Cerebellar nuclear complex (tissue), 1 donor: ENCODE measurements at places on chromosomes 3 and 15.

- DNase-seq = no peak
Observed at GRCh38 chr3:111415018-111415417, 127.0 kb upstream of the CD96 start.

DNA sequence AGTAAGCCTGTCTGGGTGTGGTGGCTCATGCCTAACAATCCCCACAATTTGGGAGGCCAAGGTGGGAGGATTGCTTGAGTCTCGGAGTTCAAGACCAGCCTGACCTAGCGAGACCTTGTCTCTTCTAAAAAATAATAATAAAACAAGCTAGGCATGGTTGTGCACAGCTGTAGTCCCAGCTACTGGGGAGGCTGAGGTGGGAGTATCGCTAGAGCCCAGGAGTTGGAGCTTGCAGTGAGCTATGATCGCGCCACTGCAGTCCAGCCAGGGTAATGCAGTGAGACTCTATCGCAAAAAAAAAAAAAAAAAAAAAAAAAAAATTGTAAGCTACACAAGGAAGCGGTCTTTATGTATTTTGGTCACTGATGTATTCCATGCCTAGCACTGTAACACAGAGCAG is 242.4 kb upstream of the WNT5A start:
- DNase-seq = no peak

- no peak for DNase-seq
Observed at GRCh38 chr15:66515901-66516322, 10.8 kb downstream of the ZWILCH start.

- DNase-seq = no peak
Observed at GRCh38 chr15:29433050-29433318, 163.4 kb upstream of the NSMCE3 start.

GRCh38 chr3:125045194-125045593 is 10.6 kb downstream of the HEG1 start:
- DNase-seq = no peak

DNA sequence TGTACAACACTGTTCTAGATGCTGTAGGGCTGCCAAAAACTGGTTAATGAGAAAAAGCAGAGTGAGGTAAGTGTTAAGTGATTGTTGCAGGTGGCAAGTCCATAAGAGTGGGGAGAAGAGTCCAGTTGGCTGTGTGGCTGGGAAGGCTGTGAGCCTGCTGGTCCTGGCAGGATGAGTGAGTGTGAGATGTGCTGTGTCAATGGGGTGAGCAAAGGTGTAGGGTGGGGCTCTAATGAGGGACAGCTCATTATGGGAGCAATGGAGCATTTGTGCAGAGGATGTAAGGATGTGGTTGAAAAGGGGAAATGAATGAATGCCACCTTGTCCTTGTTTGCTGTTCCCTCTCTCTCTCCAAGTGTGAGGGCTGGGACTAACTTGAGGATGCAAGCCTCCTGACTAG is 145.3 kb upstream of the ROPN1 start:
- DNase-seq = no peak

GRCh38 chr3:13690636-13691035 is 141.7 kb downstream of the FBLN2 start:
- DNase-seq = no peak

DNA sequence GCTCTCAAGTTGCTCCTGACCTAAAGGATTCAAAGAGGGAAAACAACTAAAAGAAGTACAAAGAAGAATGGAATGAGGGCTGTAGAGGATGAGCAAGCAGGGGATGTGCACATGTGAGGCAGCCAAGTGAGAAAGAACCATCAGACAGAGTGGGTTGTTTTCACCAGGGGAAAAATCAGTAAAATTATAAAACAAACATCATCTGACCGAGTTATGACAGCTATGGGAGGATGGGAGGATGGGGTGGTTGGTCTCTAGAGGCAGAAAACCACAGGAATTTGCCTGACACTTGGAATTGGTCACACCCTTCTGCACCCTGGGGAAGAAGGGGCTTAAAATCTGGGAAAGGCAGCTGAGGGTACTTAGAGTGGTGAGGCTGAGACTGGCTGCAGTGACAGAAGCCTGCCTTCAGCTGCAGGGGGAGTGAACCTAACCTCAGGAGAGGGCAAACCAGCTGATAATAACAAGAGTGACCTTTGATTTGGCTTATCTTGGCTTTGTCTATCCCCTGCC is 10.1 kb downstream of the ARHGAP31 start:
- no peak for DNase-seq

GRCh38 chr3:129654131-129654530 is 47.7 kb upstream of the PLXND1 start:
- no peak for DNase-seq

- DNase-seq = no peak
Observed at GRCh38 chr3:146138902-146139301, 22.1 kb downstream of the PLOD2 start.

GRCh38 chr3:121574449-121574848 is 6.7 kb downstream of the ARGFX start:
- no peak for DNase-seq

DNA sequence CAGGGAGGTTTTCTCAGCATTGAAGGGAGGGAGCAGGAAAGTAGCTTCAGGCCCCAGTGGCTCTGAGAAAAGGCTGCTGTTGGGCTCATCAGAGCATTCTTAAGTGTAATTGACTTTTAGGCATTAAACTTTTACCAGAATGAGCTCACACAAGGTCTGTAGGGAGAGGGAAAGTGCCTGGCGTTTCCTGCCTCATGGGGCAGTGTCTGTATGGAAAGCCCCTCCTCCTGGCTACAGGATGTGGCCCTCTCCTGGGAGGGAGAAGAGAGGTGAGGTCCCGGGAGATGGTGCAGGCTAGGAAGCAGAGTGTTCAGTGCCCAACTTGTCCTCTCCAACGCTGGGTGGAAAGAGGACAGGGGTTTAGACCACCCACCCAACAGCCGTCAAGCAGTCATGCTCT is 21.3 kb upstream of the SCN10A start:
- no peak for DNase-seq

DNA sequence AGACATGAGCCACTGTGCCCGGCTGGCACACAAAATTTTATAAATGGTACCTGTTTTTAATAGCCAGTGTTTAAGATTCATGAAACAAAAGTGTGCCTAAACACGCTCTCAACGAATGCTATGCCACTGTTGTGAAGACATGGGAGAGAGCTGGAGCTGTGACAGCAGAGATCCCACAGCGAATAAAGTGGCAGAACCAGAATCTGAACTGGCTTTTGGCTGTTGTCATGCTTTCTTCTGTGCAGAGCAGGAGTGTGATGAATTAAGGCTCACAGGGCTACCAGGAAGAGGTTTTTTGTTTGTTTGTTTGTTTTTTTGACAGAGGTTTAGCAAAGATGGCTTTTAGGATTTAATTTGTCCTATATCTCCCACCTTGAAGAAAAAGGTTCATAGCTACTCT is 14.5 kb downstream of the PTPRG start:
- DNase-seq = no peak

DNA sequence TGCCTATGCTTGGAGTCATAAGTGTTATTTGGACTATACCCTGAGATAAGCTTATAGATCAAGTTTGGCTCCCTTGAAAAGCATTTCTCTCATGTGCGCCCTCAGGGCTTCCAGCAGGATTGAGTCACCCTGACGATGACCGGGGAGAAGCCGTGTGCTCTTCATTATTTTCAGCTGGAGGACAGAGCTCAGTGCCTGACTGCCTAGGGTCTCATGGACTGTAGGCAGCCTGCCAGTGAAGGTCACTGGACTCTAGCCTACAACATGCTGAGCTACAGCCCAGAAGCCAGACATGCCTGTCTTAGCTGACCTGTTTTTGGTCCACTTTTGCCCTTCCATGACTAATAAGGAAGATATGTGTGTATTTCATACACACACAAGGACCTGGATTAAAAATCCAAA is 31.6 kb upstream of the NUDT16 start:
- DNase-seq = no peak

GRCh38 chr15:90301707-90302300 is 36.3 kb downstream of the NGRN start:
- no peak for DNase-seq

DNA sequence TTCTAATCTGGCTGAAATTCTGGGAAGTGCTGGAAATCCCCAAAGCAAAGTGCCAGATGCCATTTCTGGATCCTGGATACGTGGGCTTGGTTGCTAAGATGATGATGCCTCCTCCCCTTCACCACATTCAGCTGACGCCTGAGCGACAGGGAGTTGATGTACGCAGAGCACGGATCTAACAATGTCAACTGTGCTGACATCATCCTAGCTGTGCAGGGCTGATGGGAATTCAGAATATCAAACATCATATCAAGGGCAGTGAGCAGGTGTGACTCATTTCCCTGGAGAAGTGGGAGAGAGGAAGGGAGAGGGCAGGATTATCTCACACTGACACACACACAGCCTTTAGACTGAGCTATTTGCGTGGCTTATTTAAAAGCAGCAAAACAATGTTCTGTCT is 92.6 kb upstream of the ZBTB20 start:
- no peak for DNase-seq

- no peak for DNase-seq
Observed at GRCh38 chr15:35117543-35118265, 32.6 kb upstream of the NANOGP8 start.

GRCh38 chr3:161745741-161746140 is 249.1 kb downstream of the OTOL1 start:
- DNase-seq = no peak

DNA sequence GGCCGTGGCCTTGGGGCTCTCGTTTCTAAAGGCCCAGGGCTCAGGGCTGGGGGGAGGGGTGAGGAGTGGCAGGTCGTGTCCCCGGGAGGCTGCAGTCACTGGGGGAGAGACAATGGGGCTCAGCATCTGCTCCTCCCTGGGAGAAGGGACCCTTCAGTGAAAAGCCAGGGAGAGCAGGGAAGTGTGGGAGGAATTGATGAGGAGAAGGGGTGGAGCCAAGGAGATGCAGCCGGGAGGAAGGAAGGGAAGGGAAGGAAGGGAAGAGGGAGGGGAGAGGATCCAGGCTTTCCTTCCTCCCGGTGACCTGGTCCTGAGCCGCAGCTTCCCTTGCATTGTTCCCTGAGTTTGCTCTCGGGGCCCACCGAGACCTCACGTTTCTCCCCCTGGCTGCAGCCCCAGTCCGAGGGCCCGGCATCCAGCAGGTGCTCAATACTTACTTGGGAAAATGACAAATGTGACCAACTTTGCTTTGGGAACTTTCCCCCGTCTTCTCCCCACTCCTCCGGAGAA is 1.4 kb upstream of the ZNF710 start:
- DNase-seq = no peak

- DNase-seq = no peak
Observed at GRCh38 chr15:52496776-52497470, 31.8 kb downstream of the MYO5A start.

GRCh38 chr15:23467110-23467600 is 20.1 kb upstream of the GOLGA6L2 start:
- no peak for DNase-seq

GRCh38 chr15:37891766-37892368 is 42.6 kb upstream of the TMCO5A start:
- DNase-seq = no peak

DNA sequence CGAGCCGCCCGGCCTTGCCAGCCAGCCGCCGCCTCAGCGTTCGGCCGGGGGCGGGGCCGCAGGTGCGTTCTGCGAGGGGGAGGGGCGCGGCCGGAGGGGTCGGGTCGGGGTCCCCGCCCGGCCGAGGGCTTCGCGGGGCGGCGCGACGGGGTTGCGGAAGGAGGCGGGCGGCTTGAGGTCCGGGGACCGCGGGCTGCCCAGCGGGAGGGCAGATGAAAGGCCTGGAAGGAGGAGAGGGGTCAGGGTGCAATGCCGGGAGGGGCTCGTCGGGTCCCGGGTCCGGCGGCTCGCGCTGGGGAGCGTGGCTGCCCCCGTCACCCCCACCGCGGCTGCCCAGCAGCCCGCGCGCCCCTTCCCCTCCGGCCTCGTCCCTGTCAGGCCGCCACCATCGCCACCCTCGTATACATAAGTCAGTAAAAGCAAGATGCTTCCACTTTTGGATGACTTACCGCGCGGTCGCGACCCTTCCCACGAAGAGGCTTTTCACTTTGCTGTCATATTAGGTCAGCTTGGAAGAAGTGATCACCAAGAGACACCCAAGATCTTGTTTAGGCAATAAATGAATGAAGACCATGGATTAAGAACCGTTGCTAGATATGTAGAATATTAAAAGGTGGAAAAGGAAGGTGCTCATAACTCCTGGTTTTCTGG is 620 bp upstream of the ANP32A start:
- DNase-seq = no peak

- DNase-seq = no peak
Observed at GRCh38 chr15:98958918-98959639, 48.5 kb downstream of the PGPEP1L start.

DNA sequence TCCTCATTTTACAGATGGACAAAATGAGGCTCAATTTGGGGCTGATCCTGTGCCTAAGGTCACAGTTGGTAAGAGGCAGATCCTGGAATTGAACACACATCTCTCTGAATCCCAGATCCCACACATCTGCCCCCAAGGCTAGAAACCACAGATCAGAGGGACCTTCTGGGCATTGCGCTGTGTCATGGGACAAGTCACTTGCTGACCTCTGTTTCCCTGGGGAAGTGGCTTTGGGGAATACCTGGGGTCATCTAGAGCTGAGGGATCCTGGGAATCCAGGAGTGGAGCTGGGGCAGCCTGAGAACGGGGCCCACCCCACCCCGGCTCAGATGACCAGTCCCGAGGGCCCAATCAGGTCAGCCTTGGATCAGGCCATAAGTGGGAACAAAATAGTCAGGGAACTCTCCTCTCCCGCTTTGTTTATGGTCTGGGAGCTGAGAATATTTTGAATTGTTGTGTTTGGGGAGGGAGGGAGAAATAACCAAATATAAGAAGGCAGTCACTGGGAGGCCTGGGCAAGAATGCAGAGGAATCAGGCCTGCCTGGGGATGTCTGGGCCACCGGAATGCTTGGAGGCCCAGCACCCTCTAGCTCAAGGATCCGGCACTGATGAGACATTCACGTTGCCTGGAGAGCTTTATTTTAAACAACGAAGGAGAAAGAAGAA is 8.8 kb upstream of the SLC6A6 start:
- DNase-seq = no peak

GRCh38 chr3:171088964-171089754 is 62.6 kb upstream of the SLC2A2 start:
- no peak for DNase-seq

DNA sequence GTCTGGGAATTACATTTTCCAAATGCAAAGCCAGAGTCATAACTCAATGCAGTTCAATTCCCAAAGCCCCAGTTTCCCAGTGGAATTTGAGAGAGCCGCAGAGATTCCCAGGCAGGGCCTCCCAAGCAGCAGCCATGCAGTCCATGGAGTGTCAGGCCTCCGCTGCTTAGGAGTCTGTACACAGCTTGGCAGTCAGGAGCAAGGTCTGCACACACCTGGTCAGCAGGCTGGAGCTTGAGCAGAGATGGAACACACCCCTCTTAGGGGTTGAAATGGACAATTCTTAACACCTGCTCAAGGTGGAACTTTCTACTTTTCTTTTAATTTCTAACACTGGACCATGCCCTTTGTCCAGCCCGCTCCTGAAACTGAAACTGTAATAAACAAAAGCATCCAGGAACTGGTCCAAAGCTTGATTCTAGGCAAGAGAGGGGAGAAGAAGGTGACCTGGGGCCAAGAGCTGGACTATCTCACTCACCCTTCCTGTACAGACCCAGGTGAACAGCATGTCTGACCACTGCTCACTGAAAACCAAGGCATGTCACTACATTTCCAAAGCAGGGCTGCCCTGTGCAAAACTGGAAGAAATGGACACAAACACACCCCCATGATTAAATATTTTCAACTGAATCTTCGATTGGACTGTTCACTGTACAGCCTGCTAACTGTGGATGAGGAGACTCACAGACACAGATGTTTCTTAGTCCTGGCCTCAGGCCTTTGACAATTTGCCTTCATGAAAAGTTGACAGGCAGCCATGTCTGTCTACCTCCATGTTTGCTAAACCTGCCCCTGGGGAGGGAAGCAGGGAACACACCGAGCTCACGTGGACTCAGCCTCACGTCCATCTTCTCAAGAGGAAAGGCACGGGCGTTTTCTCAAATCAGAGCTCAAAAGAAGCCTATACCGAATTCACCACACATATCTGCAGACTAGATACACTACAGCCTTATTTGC is 48.6 kb upstream of the DUSP7 start:
- no peak for DNase-seq
